ENCODE measurements at places on chromosomes 7 and 10.

GRCh38 chr7:155251831-155252230 lies 45.8 kb upstream of the INSIG1 start:
- DNase-seq, result no peak

DNA sequence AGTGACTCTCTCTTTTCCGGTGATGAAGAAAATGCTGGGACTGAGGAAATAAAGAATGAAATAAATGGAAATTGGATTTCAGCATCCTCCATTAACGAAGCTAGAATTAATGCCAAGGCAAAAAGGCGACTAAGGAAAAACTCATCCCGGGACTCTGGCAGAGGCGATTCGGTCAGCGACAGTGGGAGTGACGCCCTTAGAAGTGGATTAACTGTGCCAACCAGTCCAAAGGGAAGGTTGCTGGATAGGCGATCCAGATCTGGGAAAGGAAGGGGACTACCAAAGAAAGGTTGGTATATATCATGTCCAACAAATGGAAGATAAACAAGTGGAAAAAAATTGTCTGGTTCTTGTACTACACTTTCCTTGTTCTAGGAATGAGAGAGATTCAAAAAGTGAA lies 9.5 kb downstream of the PDCD4 start:
- DNase-seq, result no peak

GRCh38 chr10:35339942-35340341 lies 3.6 kb downstream of the CCNY start:
- DNase-seq, result no peak

- no peak for DNase-seq
These were observed 34.9 kb upstream of the STEAP1 start for GRCh38 chr7:90119178-90119971.

- no peak for DNase-seq
These were observed 47.4 kb downstream of the LRRC4 start for GRCh38 chr7:127983804-127984332.

- no peak for DNase-seq
These were observed 151.8 kb upstream of the RHEB start for GRCh38 chr7:151671514-151671913.

GRCh38 chr7:103888603-103889153 lies 100.8 kb downstream of the RELN start:
- DNase-seq, result no peak

DNA sequence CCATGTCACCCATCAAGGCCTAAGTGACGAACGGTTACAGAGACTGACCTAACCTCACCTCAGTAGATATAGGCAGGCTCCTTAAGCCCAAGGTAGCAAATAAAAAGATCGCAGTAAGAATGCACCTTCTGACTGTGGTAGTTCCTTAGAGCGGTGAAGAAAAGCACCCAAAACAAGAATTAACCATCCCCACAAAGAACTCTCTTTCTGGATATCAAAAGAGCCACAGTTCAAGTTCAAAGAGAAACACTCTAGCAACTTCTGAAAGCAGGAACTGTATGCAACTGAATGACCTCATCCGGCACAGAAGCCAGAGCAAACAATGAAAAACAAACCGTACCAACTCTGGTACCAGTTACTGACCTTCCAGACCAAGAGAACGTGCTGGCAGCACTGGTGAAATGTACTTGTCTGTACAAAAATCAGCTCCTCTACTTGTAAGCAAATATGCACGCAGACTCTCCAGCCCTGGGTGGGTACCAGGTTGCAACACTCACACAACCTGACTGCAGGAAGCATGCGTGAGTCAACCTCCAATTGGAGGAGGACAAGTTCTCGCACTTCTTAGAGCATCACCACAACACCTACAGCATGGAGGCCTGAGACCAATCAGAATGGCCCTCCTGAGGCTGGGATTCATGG lies 202.7 kb downstream of the FAM107B start:
- no peak for DNase-seq

GRCh38 chr10:53140506-53140905 lies 367.9 kb upstream of the MBL2 start:
- DNase-seq, result no peak

- no peak for DNase-seq
These were observed 356.3 kb upstream of the GALNT17 start for GRCh38 chr7:70775570-70776156.

DNA sequence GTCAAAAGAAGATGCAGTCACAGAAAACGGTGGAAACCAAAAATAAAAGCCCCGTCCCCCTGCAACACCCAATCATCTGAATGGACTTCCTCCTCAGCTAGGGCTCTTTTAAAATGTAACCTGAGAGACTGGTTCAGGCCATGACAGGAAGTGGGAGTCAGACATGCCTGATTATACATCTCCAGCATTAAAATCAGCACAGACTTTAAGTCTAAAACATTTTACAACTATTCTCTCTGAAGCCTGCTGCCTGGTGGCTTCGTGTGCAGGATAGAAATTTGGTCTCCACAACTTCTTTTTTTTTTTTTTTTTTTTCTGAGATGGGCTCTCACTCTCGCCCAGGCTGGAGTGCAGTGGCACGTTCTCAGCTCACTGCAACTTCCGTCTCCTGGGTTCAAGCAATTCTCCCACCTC lies 30.3 kb downstream of the HACD1 start:
- no peak for DNase-seq

DNA sequence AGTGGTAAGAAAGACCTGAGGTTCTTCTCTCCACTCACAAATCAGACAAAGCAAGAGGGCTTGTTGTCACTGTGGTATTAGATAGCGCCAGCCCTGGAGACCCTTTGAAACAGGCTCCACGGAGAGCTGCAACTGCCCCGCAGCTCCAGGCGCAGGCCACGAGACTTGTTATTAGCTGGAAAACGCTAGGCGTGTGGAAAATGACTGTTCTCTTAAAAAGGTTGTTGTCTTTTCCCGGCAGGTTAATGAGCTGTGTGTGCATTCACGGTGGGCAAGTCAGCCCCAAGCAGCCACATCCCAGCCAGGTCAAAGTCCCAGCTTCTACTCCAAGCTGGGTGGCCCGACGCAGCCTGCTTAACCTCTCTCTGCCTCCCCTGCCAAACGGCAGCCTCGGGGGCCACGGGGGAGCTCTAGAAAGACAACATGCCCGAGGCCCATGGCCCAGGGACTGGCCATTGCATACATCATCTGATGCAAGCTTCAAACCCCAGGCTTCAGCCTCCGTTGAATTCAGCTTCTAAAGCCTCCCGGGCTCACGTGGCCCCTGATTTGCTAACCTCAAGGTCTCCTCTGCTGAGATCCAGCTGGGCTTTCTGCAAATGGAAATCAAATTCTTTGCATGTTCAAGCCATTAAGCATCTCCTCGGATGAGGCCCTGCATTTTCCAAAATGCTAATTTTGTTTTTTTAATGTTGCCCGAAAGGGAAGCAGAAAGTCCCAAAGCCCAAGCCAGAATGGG lies 61.3 kb upstream of the DNAAF5 start:
- DNase-seq, result no peak

GRCh38 chr10:122458693-122459092 lies 2.7 kb upstream of the HTRA1 start:
- no peak for DNase-seq

DNA sequence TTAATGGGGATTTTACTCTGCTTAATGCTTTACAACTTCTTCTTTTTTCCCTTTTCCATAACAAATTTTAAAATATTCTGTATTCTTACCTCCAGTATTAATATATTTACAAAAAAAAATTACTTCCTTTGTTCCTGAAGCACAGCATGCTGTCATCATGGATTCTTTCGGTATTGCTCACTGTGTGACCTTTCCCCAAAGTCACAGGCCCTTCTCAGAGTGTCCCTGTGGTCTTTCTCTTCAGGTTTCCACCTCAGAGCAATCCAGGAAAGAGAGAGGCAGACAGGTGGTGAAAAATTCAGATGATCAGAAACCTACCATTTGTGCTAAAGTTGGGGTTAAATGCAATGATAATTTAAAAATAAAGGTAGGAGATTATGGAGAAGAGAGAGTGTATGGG lies 13.0 kb downstream of the AOAH start:
- DNase-seq, result no peak

DNA sequence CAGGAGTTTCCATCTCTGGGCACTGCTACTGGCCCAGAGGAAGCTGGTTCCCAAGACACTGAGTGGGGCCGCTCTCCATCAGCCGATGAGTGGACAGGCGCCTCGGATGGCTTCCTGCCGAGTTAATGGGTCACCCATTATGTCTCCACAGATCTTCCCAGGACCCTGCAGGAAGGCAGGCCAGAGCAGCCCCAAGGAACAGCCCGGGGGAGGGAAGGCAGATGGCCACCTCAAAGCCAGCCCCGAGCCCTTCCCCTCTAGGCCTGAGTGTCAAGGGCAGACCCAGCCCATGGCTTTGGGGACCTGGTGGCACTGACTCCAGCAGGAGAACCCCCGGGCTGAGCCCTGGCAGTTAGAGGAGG lies 3.4 kb upstream of the LFNG start:
- DNase-seq, result no peak

- no peak for DNase-seq
These were observed 35.3 kb downstream of the DENND2A start for GRCh38 chr7:140605337-140605736.

DNA sequence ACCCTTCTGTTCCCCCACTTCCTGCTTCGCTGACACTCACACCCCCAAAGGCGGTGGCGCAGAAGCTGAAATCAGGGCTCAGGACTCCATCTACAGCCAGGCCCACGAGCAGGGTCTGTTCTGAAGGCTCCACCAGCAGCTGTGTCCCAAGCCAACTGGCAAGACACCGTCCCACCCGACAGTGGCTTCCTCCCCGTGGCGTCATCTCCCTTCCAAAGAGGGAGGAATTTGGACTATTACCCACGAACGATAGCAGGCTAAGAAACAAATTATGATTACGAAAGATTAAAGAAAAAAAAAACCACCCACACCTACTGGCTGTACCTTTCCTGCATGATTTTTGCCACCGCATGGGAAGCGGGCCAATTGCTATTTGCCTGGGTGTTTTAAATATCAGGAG lies 54.3 kb downstream of the RBM17 start:
- DNase-seq, result no peak

DNA sequence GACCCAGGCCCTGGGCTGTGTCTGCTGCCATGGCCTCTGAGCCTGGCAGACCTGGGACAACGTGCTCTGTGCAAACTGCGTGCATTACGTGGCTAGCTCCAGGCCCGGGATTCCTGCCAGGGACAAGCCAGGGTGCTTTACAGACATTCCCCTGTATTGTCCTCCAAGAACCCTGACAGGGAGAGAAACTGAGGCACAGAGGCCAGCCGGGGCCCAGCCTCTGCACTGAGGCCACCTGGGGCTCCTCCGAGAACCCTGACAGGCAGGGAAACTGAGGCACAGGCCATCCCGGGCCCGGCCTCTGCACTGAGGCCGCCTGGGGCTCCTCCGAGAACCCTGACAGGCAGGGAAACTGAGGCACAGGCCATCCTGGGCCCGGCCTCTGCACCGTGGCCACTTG lies 64.9 kb downstream of the CFAP46 start:
- no peak for DNase-seq

DNA sequence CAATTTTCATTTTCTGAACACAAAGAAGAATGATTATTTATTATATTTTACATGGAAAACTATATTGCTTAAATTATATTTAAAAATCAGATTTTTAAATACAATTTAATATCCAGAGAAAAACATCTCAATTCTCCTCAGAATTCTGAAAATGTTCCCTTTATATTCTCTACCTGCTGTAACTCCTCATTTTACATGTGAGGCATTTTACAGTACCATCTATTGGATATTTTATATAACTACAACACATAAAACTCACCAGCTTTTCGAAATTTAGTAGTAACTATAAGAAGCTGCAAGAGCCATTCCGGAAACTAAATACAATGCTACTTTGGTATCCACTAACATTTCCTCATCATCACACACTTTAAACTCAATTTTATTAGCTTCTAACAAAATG lies 264.6 kb downstream of the DGKB start:
- no peak for DNase-seq

- DNase-seq, result no peak
These were observed 7.7 kb downstream of the ERV3-1 start for GRCh38 chr7:64998865-64999164.

DNA sequence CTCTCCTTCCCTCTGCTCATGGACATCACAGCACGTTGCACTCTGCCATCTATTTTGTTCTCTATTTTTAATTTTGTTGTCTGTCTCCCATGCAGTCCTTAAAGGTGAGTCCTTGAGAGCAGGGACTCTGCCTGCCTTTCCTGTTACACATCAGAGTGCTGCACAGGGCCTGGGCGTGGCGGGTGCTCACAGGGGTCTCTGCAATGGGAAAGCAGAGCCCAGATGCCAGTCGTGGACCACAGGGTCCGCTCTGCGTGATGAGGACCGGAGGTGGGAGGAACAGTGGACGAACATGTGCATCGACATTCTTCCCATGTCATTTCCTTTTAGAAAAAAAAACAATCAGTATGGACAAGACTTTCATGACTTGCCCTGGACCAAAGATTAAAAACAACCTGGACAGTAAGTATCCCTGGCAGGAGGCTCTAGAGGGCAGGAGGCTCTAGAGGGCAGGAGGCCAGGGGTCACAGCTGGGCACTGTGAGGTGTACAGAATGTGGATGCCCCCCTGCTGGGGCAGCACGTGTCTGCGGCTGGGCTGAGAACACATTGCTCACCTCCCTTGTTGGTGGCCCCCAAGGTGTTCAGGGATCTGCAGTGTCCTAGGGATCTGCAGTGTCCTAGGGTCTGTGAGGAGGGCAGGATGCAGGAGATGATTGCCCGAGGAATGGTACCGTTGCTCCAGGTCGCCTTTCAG lies 29.6 kb upstream of the ZNF488 start:
- DNase-seq, result no peak

GRCh38 chr10:65032867-65033769 lies 1511.9 kb downstream of the REEP3 start:
- DNase-seq, result no peak

DNA sequence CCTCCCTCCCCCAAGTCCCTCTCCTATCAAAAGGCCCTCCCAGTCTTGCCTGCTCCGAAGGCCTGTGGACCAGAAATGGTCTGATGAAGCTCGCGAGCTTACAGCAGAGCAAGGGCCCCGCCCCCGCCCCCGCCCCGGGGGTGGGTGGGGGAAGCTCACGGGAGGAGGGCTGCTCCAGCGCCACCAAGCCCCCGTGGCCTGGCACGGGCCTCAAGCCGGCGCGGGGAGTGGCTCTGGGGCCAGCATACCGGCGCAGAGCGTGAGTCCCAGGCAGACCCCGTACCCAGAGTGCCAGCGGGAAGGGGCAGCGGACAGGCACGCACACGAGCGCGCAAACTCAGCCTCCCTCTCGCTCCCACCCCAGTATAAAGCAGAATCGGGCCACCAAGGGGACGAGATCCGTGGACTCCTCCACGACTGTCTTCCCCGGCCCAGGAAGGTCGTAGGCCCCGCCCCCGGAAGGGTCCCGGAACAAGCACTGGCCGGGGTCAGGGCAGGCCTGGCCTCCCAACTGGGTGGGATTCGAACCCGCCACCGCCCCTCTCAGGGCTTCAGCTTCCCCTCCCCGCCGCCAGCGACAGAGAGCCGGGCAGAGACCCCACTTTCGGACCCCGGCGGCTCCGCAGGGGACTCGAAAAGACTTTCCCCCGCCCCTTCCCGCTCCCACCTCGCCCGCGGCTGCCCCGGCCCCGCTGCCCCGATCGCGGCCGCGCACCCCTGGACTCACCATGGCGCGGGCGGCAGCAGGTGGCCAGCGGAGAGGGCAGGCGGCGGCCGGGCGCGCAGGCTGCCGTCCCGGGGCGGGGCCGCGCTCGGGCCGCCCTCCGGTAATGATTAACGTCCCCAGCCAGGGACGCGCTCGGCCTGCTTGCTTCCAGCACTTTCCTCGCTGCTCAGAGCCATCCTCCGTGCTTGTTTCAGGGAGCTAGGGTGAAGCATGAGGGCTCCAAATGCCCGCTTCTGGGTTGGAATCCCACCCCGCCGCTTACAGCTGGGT lies at the start of gene PCBD1:
Gene PCBD1 (minus strand): TSS at position 762 of the 997 bp plus-strand sequence. CDS start 32 bp downstream, at position 730.
- peak; percentile 47 for DNase-seq
